ENCODE measurements at places on chromosomes 4 and X.

GRCh38 chrX:155005190-155005589, 17.3 kb downstream of the F8 start:
- no peak for DNase-seq

DNA sequence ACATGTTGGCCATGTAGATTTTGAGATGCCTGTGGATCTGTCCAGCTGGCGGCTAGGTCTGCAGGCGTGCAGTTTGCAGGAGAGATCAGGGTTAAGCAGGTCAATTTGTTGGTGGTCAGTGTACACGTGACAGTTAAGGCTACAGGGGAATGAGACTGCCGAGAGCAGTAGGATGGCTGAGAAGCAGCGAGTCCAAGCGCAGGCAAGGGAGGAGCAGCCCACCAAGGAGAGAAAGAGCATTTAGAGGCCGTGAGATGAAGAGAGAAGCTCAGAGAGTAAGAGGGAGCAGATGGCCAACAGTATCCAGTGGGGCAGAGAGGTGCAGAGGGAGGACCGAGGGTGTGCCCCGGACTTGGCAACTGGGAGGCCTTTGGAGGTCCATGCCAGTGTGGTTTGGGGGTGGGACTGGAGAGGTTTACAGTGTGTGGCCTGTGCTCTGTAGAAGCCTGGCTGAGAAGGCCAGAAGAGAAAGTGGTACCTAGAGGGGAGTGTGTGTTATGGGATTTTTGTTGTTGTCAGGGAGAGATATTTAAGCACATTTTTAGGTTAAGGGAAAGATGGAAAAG, 18.4 kb downstream of the SNX25 start:
- no peak for DNase-seq

DNA sequence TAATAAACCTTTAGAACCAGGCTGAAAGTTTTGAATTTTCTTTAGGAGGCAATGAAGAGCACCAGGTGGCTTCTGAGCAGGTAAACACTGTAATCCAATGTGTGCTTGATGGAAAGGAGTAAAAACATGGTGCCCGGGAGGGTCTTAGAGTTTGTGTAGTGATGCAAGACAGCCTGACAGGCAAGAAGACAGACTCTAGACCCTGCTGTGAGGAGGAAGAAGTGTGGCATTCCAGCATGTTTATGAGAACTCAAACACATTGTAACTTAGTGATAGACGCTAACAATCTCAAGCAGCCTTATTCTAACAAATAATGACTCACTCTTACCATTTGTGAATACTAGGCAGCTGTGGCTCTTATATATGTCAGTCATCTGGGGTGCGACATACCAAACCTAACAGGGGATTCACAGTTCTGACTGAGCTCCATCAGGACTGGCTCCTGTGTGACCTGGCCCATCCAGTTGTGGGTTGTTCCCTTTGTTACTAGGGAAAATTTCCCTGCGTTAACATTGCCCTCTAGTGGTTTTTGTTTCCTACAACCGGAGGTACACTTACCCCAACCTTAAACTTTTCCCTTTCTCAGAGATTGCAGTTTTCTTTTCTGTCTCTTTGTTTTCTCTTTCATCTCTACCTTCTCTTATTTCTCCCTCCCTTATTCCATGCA, 53.8 kb downstream of the VSIG4 start:
- peak; percentile 64 for DNase-seq

DNA sequence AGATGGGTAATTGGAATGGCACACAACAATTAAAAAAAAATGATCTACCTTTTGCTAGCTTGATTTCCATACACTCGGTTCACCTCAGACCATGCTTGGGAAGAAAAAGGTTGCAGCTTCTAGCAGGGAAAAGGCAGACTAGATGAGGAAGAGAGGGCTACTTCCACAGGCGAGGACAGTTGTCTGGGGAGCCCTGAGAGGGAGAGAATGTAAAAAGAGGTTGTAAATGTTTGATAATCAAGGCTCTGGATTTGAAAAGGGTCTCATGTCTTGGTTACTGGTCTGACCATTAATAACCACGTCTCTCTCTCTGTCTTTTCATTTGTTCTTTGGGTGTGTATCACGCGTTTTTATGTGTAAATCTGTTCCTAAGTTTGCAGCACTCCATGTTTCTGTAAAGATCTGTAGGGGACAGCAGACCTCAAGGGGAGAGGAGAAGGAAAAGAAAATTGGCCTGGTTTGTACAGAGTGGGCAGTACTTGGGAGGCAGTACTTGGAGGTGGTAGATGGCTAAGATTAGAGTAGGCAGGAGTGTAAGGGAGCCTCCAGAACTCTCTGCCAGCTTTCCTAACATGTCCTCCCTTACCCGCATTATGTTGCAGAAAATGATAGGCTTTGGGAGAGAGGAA, 750 bp downstream of the ARMCX5 start:
- peak; percentile 50 for DNase-seq

- DNase-seq = peak; percentile 61
Observed at GRCh38 chr4:53461244-53461643, 83.8 kb downstream of the FIP1L1 start.

DNA sequence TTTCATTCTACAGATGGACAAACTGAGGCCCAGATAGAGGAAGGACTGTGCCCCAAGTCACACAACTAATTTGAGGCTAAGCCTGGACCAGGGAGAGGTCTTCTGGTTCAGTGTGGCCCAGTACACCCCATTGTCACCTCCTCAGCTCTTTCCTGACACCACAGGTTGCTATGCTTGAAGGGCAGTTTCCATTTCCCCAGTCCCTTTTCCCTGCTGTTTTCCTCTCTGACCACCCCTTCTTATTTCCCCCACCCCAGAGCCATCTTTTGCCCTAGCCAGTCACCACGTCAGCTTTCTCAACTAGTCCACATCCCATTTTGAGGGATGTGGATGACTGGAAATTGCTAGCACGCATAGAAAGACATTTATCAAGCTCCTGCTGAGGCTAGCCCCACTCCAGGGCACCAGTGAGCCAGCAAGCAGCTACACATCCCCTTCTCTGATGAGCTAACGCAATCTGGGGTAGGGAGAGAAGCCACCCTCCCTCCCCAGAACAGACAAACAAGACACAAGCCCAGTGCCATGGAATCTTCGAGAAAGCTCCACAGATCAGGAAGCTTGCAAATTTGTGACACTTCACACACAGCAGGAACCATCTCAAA, 1.3 kb downstream of the GABRE start:
- DNase-seq = peak; percentile 5

DNA sequence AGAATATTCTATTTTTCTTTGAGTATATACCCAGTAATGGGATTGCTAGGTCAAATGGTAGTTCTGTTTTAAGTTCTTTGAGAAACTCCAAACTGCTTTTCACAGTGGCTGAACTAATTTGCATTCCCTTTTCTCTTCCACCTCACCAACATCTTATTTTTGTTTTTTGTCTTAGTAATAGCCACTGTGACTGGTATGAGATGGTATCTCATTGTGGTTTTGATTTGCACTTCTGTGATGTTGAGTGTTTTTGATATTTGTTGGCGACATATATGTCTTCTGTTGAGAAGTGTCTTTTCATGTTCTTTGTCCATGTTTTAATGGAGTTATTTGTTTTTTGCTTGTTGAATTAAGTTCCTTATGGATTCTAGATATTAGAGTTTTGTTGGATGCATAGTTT, 24.4 kb downstream of the AIMP1 start:
- DNase-seq = no peak

DNA sequence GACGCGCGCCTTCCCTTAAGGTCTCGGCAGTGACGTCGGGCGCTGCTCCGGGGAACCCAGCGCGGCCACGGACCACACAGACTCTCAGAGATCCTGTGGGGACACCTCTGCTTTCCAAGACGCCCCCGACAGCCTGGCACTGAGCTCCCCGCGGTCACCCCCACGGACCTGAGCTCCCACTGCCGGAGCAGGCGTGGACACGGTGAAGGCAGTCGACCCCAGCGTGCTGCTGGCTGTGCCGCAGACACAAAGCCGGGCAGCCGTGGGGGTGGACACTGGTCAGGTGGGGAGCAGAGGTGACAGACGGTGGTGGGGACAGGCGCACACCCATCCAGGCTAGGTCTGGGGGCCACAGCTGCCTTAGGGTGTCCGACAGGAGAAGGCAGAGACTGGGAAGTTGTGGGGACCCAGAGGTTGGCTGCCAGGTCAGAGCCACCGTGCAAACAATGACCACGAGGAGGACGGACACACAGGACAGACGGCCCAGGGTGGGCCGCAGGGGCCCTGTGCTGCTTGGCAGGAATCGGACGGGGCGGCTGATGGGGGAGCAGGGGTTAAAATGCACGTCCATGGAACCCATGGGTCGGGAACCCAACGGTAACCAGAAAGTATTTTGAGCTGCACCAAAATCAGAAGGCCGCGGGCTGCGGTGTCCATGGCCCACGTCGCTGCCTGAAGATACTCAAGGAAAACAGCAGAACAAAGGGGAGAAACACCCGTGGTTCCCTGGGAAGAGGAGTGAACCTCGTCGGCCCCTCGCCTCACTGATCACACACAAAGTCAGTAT, 16.6 kb upstream of the GTPBP6 start:
- no peak for DNase-seq

GRCh38 chr4:121370729-121371325, 10.0 kb downstream of the QRFPR start:
- peak; percentile 64 for DNase-seq
